Right forelimb (tissue), 1 donor: ENCODE measurements at places on chromosomes 2 and 18.

- no peak for DNase-seq
Observed at GRCh38 chr2:118320658-118321057, 232.4 kb downstream of the INSIG2 start.

GRCh38 chr2:44015239-44015638 lies 19.4 kb upstream of the LRPPRC start:
- DNase-seq = no peak

GRCh38 chr18:22347606-22348511 lies 69.9 kb downstream of the CTAGE1 start:
- no peak for DNase-seq

- DNase-seq = no peak
Observed at GRCh38 chr2:237295889-237296480, 118.0 kb downstream of the COL6A3 start.

DNA sequence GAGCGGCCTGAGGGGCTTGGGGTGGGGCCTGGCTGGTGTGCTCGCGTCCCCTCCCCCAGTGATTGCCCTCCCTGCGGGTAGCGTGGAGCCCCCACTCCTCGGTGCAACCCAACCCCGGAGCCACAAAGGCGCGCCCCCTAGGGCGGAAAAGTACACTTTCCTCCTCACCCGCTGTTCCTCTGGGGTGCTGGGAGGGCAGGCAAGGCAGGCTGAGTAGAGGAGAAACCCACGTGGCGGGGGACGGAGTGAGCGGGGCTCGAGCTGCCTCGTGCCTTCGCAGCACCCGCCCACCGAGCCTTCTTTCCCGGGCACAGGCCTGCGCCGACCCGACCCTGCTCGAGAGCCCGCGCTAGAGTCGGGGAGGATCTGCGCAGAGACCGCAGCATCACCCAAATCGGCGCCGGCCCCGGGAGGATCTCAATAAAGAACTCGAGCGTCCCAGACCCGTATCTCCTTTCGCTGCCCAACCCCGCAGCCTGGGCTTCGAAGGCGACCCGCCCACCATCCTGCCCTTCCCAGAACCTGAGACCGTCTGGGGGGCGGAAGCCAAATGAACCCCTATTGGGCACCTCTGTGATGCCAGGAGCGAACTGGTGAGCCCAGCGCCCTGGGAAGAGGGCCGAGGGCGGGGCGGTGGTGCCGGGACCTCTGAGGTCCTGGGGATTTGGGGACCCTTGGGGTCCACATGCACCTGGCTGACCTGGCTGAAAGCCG lies 1.5 kb downstream of the UCN start:
- no peak for DNase-seq

- no peak for DNase-seq
Observed at GRCh38 chr18:62198259-62198658, 11.2 kb downstream of the RELCH start.

DNA sequence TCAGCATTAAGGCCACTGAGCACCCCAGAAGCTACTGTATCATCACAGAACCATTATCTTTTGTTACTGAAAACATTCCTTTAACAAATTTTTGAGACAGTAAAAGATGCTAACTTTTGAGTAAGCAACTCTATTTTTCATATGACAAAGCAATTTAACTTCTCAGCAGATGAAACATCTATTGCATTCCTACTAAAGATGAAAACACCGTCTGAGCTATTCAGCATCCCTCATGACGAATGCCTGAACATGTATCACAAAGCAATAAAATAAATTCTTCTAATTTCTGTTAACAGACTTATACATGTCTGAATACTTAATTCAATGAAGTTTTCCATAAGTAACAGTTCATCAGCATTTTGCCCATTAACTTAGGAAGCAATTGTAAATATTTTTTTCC lies 23.9 kb downstream of the CHN1 start:
- no peak for DNase-seq
